ENCODE measurements at places on chromosomes 1 and 21.

DNA sequence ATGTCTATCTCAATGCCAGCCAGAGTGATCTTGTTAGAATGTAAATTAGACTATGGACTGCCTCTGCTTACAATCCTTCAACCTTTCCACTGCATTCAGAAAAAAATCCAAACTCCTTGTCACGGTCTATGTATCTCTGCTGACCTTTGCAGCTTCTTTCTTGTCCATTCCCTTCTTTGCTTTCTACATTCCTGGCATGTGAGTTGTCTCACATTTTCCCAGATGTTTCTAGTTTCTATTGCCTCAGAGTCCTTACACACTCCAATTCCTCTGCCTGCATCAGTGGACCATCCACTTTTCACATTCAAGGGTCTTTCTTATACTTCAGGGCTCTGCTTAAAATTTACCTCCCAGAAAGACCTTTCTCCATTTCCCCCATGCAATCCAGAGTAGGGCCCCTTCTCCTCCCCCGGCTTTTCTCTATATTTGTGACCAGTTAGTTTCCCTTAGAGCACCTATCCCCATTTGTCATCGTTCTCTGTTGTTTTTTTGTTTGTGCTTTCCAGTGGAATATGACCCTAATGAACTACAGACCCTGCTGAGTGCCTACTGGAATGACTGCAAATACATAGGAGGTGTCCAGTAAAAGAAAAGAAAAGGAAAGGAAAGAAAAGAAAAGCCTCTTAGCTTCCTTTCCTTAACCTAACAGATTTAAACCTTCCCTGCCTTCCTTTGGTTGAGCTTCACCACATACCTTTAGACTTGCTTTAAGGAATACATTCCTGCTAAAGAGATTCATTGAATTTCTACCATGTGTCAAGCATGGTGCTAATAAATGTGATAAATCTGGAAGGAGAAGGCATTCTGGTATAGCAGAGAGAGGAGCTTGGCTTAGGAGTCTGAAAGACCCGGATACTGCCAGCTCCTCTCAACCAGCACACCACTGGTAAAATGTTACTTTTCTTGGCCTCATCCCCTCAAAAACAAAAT lies 102.0 kb downstream of the DIRAS3 start:
- no peak for DNase-seq

- no peak for DNase-seq
These were observed 174.1 kb downstream of the LBR start for GRCh38 chr1:225253784-225254183.

GRCh38 chr1:208136459-208137182 lies 107.6 kb downstream of the PLXNA2 start:
- DNase-seq = no peak

GRCh38 chr1:200526709-200527612 lies 93.6 kb downstream of the KIF14 start:
- no peak for DNase-seq

GRCh38 chr1:22117851-22118250 lies 25.0 kb downstream of the WNT4 start:
- no peak for DNase-seq

DNA sequence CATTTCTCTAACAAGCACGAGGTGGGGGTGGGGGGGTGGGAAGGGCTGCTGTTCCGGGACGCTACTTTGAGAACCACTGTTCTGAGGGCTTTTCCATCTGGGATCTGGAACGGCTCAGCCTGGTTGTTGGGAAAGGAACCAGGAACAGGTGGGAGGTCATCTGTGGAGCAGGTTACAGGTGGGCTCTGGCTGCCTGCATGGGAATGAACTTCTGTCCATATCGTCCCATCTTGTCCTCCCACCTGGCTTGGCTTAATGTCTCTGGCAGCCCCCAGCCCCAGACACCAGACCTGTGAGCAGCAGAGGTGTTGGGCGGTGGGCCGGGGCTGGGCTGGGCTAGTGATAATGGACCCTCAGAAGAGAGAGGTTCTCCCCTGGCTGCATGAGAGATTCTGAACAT lies 69.4 kb upstream of the TARDBP start:
- no peak for DNase-seq

GRCh38 chr21:41317458-41317857 lies 857 bp downstream of the FAM3B start:
- no peak for DNase-seq

GRCh38 chr1:231836227-231836893 lies 209.8 kb downstream of the DISC1 start:
- DNase-seq = no peak

GRCh38 chr1:96520579-96520947 lies 201.0 kb upstream of the PTBP2 start:
- no peak for DNase-seq

GRCh38 chr1:234154320-234155251 lies 218.7 kb upstream of the COA6 start:
- DNase-seq = no peak

DNA sequence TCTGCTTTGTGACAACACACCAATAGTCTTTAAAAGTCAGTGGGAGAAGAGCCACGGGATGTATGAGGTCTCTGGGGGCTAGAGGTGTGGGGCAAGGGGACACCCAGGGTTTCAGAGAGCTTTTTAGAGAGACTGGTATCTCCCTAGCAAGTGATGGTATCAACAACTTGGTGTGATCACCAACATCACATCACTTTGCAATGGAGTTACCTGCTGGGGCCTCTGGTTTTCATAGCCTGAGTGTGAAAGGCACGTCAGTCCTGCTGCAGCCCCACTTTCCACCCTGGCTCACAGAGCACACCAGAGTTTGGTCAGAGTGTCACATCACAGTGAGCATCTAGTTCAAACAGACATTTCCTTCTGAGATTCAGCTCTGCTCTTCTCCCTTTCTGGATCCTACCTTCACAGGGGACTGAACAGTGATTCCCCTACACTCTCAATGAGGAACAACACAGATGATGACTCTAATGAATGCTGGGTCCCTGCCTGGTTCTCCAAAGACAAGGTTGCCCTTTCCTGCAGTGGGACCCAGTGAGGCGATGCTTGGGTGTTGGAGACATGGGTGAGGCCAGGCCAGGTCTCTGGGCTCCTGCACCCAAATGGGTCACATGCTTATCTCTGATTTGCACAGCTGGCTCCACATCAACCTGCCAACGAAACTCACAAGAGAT lies 2.0 kb upstream of the MAN1C1 start:
- DNase-seq = no peak

Measured in T-helper 2 cell treated with Interferon-gamma antibody and Interleukin-4, amounts not matched to agents 5 μg/mL and 100 μg/mL, for 36 hours (primary cell).